ENCODE measurements at places on chromosomes 11 and 22.
A peak's percentile ranks its signal among the peaks of the same experiment; 100 is the strongest.

GRCh38 chr22:20117633-20118299 lies 740 bp upstream of the TRMT2A start:
- DNase-seq = peak; percentile 61

- no peak for DNase-seq
Measured at GRCh38 chr11:67355023-67355793, 1.9 kb upstream of the POLD4 start.

DNA sequence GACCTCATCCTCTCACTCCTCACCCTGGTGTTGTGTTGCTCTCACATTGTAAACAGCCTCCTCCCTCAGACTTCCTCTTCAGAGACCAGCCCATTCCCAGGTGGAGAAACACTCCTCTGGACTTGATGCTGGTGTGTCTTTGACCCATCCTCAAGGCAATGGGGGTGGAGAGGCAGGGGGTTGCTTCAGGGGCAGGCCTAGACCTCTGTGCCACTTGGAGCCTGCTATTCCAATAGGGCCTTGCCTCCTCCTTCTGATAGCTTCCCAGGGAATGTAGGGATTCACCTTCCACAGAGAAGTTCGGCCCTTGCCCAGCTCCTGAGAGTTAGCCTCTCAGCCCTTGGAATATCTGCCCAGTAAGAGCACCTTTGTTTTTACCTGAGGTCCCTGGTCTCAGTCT lies 606.6 kb upstream of the CADM1 start:
- no peak for DNase-seq

DNA sequence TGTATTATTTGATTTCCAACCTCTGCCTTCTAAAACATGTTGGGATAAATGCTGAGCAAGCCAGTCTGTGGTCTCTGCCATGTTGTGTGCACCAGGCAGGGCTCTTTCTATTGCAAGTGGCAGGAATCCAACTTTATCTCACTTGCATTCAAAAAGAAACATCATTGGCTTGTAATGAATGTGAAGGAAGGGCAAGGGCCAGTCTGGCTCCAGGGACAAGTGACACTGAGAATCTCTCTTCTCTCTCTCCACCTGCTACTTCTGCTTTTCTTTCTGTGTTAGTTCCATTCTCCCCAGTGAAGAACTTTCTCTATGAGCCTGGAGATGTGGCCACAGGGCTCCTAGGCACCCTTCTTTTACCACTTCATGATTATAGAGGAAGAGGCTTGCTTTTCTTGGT lies 329.9 kb upstream of the NCAM1 start:
- no peak for DNase-seq

- no peak for DNase-seq
Measured at GRCh38 chr22:49238181-49239141, 589.2 kb downstream of the BRD1 start.

GRCh38 chr22:27853424-27853823 lies 51.9 kb upstream of the MN1 start:
- DNase-seq = no peak

DNA sequence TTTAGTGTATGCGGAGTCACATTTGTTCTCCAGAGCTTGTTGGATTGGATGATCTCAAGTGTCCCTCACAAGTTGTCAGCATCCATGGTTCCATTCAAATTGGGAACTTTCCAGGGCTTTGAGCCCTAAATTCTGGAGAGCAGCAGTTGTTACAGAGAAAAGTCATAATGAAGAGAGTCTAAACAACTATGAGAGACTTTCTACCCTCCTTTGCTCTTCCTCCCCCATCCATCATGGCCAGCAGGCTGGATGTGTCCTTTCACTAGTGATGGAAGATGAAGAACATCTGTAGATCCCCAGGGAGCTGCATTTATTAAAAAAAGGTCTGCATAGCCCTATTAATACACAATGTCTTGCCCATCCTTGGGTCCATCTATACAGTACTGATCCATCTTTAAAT lies 129.6 kb upstream of the TIMP3 start:
- DNase-seq = no peak

DNA sequence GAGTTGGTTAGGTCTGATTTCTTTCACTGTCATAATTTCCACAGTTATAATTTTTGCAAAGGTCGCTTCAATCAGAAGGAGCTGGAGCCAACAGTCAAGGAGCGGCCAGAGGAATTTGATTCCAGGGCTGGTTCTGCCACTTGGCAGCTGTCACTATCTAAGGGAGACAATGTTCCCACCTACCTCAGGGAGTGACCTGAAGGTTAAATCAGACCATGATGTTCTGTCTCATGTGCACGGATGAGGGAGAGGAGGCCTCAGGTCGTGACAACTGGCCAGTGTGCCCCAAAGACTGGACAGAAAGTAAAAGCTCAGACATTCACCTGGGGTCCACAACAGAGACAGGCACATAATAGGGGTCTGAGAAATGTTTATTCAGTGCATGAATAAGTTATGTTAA lies 7.6 kb downstream of the MRGPRD start:
- no peak for DNase-seq

- DNase-seq = no peak
Measured at GRCh38 chr11:31419138-31419537, 49.5 kb downstream of the DNAJC24 start.

DNA sequence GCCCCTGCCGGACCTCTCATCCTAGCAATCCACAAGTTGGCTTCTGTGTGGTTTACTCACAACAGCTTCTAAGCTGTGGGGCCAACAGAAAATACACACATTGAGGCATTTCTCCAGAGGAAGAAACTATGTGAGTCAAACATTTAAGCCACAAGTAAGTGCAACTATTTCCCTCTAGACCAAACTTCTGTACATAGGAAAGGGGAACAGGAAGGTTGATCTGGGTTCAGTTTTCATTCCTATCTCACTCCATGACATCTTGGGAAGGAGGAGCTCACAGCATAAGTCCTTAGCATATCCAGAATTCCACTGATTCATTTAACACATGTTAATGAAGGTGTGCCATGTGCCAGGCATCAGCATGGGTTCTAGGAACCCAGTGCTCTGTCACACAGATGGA lies 72.8 kb upstream of the PICALM start:
- DNase-seq = no peak

- DNase-seq = no peak
Measured at GRCh38 chr22:28106617-28107016, 187.6 kb upstream of the PITPNB start.

GRCh38 chr11:102166175-102167064 lies 56.2 kb downstream of the YAP1 start:
- DNase-seq = peak; percentile 46

DNA sequence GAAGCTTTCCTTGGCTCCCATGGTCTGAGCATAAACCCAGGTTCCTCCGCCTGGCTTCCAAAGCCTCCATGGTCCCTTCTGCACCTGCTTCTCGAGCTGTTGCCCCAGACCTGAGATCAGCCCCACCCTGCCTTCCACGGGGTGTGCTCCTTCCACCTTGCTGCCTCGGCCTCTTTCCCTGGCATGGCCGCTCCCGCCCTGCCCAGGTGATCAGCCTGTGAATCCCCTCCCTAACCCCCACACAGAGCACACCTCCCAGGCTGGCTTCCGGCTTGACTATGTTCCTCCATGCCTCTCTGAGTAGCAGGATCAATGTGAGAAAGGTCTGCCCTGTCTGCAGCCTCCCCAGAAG lies 2.7 kb upstream of the PPP6R3 start:
- no peak for DNase-seq

GRCh38 chr11:12502046-12502445 lies 124.7 kb downstream of the PARVA start:
- no peak for DNase-seq

- DNase-seq = no peak
Measured at GRCh38 chr11:69050592-69051380, 2.1 kb downstream of the TPCN2 start.

DNA sequence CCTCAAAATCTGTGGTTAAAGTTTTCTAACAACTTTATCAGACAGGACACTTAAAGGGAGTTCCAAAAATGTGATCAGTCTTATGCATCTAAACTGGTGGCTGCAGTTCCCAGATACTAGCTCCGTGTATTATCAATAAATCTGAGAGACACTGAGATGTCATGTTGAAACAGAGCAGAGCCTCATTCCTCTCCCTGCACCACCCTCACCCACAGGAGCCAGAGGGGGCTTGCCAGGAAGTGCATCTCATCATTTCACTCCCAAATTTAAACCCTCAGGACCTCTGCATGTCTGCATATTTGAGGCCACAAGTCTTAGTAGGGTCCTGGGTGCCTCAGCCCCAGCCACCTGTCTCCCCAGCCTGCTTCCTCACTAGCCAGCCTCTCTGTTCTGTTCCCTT lies 167.4 kb upstream of the NTM start:
- DNase-seq = no peak

GRCh38 chr11:93143186-93143585 lies 54.6 kb downstream of the SLC36A4 start:
- DNase-seq = no peak

- DNase-seq = no peak
Measured at GRCh38 chr22:27616033-27616432, 185.5 kb downstream of the MN1 start.

DNA sequence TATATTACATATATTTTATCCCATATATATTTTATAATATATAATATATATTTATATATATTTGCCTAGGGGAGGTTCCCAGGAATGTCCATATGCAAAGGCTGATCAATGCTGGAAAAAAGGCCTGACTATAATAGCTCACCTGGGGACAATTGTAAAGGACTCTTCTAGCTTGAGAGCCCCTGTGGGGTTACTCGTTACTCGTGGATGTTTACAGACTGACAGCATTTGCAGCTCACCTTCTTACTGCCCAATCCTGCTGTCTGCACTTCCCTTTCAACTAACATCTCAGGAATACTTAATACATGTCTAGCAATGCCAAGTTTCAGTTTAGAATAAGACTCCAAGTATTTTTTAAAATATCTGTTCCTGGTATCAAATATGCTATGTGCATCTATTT lies 1365.4 kb upstream of the RAG2 start:
- DNase-seq = no peak

- DNase-seq = no peak
Measured at GRCh38 chr11:17350455-17351171, 987 bp upstream of the NCR3LG1 start.

GRCh38 chr11:112584672-112585071 lies 324.0 kb upstream of the PLET1 start:
- peak; percentile 31 for DNase-seq

GRCh38 chr22:33492210-33492651 lies 428.0 kb downstream of the LARGE1 start:
- no peak for DNase-seq

DNA sequence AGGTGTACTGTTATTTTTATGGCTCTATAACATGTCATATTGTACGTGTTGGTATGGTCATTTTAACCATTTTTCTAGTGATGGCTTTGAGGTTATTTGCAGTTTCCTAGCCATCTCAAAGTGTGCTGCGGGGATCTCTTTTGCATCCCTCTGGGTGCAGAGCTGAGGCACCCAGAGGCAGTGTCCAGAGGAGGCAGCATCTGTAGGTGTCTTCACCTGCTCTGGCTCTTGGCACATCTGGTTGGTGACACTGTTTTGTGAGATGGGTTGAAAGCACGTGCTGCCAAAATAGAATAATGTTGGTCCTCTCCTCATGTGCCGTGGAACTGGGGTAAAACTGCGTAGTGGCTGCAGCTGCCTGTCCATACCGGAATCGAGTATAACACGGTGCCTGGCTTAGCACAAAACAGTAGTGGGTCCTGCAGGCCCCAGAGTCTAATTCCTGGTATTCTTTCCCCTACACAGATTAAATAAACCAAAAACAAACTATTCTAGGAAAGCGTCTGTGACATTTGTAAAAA lies 12.9 kb downstream of the NEAT1 start:
- DNase-seq = no peak

DNA sequence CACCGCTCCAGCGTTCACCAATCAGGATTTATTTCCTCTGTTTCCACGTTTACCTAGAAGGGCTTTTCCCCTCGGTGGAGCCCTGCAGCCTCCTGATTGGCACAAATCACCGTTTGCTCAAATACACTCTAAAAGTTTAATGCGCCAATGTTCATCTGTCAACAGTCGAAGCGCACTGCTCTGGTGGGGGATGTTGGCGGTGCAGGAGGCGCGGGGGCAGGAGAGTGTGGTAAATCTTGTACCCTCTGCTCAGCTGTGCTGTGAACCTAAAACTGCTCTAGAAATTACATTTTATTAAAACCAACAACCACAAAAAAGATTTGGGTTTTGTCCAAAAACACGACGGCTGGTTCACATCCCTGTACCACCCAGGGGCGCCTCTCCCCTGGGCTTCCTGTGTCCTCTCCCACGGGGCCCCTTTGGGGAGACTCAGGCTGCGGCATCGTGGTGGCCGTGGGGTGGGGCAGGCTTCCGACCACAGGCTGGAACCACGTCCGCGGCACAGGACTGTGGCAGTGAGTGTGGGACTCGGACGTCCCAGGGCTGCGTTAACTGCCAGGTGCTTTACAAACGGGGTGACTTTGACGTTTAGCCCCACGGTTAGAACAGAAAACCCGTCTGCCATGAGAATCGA lies 13.5 kb downstream of the TTLL8 start:
- no peak for DNase-seq

GRCh38 chr11:93049740-93050139 lies 80.3 kb downstream of the MTNR1B start:
- no peak for DNase-seq

DNA sequence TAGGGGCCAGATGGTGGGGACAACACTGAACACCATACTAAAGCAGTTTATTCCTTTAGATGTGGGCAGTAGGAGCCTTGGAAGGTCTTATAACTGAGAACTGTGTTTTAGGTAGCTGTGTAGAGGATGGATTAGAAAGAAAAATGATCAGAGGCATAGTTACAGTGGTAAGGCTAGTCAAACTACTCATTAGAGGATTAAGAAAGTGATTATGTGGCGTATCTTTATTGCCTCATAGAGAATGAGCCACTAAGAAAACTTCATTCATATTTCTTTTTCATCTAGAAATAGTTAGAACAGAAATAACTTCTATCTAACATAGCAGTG lies 155.8 kb upstream of the RASSF10 start:
- no peak for DNase-seq

DNA sequence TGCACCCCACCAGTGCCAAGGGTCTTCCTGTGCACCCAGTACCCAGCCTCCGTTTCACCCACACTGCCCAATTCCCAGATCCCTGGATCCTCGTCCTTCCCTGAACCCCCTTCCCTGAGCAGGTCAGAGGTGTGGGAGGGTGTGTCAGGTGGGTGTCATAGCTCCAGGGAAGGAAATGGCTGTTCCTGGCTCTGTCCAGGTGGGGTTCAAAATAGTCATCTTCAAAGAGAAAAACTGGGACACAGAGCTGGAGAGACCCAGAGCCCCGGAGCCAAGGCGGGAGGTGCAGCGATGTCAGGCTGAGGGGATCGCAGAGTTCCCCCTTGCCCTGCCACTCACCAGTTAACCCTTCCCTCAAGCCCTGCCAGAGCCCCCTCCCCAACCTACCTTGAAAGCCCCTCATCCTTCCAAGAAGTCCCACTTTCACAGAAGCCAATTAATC lies 698 bp downstream of the C1QTNF4 start:
- no peak for DNase-seq

GRCh38 chr22:22891139-22891621 lies 3.6 kb downstream of the IGLL5 start:
- no peak for DNase-seq
